Left lung (tissue), 14 donors: ENCODE measurements at places on chromosomes 7 and 10. TPM values are rescaled to one million over a fixed set of nuclear protein-coding genes. Genes with fewer than 3 reads are reported as not detected.

PTF1A gene
- not detected for total RNA-seq

- no peak for DNase-seq
Measured at GRCh38 chr10:123721441-123722049, 55.4 kb downstream of the GPR26 start.

- peak; percentile 65 for DNase-seq
Measured at GRCh38 chr10:30002426-30003266, 56.7 kb downstream of the JCAD start.

BICC1 gene
- total RNA-seq = 10.9 TPM

GRCh38 chr10:11685787-11686218 is 56.4 kb upstream of the ECHDC3 start:
- peak; percentile 77 for DNase-seq
